ENCODE measurements at places on chromosomes 1 and 21. TPM values are rescaled to one million over a fixed set of nuclear protein-coding genes. Genes with fewer than 3 reads are reported as not detected.

The CSTB gene
- 35.9 TPM for total RNA-seq

The OR2T11 gene
- total RNA-seq: not detected

The SLC30A10 gene
- total RNA-seq: 0.16 TPM

The EFHD2 gene
- 11.2 TPM for total RNA-seq

DNA sequence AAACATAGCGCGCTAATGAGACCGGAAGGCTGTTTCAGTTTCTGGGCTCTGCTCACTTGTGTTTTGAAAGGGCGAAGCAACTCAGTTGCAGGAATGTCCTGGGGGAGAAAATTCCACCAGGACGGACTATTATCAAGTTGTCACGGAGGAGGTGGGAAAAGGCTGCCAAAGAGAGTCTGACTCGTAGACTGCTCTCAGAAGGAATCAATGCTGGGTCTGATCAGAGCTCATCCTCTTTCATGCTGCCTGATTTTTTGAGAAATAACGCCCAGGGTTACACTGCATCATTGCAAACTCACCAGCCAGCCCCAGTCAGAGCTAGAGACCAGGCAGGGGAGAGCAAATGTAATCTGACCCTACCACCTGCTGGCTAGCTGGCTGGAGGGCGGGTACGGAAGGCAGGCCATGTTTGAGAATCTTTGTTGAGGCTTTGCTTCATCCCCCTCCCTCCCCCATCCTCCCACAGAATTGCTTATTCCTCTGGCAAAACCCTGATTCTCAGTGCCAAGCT is 36.4 kb upstream of the BCL9 start:
- peak; percentile 31 for DNase-seq
- no peak overlapping the region for H3K27ac ChIP-seq
- H3K4me1 ChIP-seq: peaks cover 4% of the 10 kb centered on the region
- no peaks in the 10 kb centered on the region for H3K36me3 ChIP-seq

GRCh38 chr21:36799869-36800268 is 101.0 kb downstream of the SIM2 start:
- H3K27ac ChIP-seq: no peak overlapping the region
- no peaks in the 10 kb centered on the region for H3K4me1 ChIP-seq
- H3K36me3 ChIP-seq: no peaks in the 10 kb centered on the region
- no peak overlapping the region for H3K4me3 ChIP-seq
- no peaks in the 10 kb centered on the region for H3K27me3 ChIP-seq

GRCh38 chr1:34403156-34403555 is 226.4 kb downstream of the C1orf94 start:
- H3K36me3 ChIP-seq: no peaks in the 10 kb centered on the region
- H3K4me3 ChIP-seq: no peak overlapping the region
- DNase-seq: no peak
- H3K27ac ChIP-seq: no peak overlapping the region
- no peaks in the 10 kb centered on the region for H3K27me3 ChIP-seq

- DNase-seq: no peak
- no peak overlapping the region for H3K4me3 ChIP-seq
- no peak overlapping the region for H3K27ac ChIP-seq
These were observed 16.9 kb upstream of the IGFN1 start for GRCh38 chr1:201173736-201174135.

- no peak overlapping the region for H3K27ac ChIP-seq
- no peaks in the 10 kb centered on the region for H3K36me3 ChIP-seq
- H3K4me3 ChIP-seq: no peak overlapping the region
These were observed 114.8 kb upstream of the USP24 start for GRCh38 chr1:55329808-55330432.

GRCh38 chr1:240499012-240499411 is 112.9 kb downstream of the GREM2 start:
- H3K4me3 ChIP-seq: no peak overlapping the region
- no peaks in the 10 kb centered on the region for H3K36me3 ChIP-seq
- no peaks in the 10 kb centered on the region for H3K4me1 ChIP-seq
- no peak overlapping the region for H3K27ac ChIP-seq
- no peak for DNase-seq

Data from heart left ventricle (tissue), 16 donors.